ENCODE measurements at places on chromosomes 5 and 9. TPM values are rescaled to one million over a fixed set of nuclear protein-coding genes. Genes with fewer than 3 reads are reported as not detected.

Gene CCDC183
- total RNA-seq, result 0.52 TPM

Gene TTC23L
- 0.22 TPM for total RNA-seq

Gene ABCA1
- 22.3 TPM for total RNA-seq

Gene MSX2
- total RNA-seq, result not detected

Gene KIF12
- total RNA-seq, result not detected

Gene URM1
- total RNA-seq, result 52.5 TPM

Gene CERCAM
- 20.4 TPM for total RNA-seq

Gene FCN2
- total RNA-seq, result not detected

Gene SOHLH1
- not detected for total RNA-seq

Gene GRIN3A
- total RNA-seq, result not detected

Gene SLC35A4
- 22.3 TPM for total RNA-seq

Gene SPINK13
- total RNA-seq, result not detected

Gene AKNA
- 0.77 TPM for total RNA-seq

Gene GABRA1
- not detected for total RNA-seq

Gene OCLN
- total RNA-seq, result 0.43 TPM

Gene LRRC26
- total RNA-seq, result not detected

Gene TAL2
- total RNA-seq, result not detected

Gene TPPP
- 0.11 TPM for total RNA-seq

Gene ANKRD34B
- total RNA-seq, result under 0.01 TPM

Gene RALGPS1
- 1.5 TPM for total RNA-seq

Gene SNCAIP
- total RNA-seq, result 8.9 TPM

Gene GMCL2
- not detected for total RNA-seq

Gene SNX30
- total RNA-seq, result 10.0 TPM

Gene CENPP
- total RNA-seq, result 1.5 TPM

Gene RASGRF2
- 41.7 TPM for total RNA-seq

Gene FBP2
- not detected for total RNA-seq

Gene DOCK8
- total RNA-seq, result 5.5 TPM

Gene ASPN
- not detected for total RNA-seq

Gene TXNDC8
- total RNA-seq, result not detected

Gene SVEP1
- total RNA-seq, result under 0.01 TPM

Gene TAF11L10
- not detected for total RNA-seq

Gene SLC36A3
- not detected for total RNA-seq

Gene STK32A
- not detected for total RNA-seq

Gene ANKRD31
- total RNA-seq, result under 0.01 TPM

Gene SLC25A48
- total RNA-seq, result not detected
